ENCODE measurements at places on chromosomes 4 and X. TPM values are rescaled to one million over a fixed set of nuclear protein-coding genes. Genes with fewer than 3 reads are reported as not detected.

ATP5ME gene
- total RNA-seq, result 167 TPM

EVC2 gene
- 6.3 TPM for total RNA-seq

FAM47A gene
- not detected for total RNA-seq

- no peak overlapping the region for H3K27ac ChIP-seq
- H3K4me1 ChIP-seq, result no peaks in the 10 kb centered on the region
- H3K4me3 ChIP-seq, result no peak overlapping the region
These were observed 201.0 kb downstream of the MAB21L2 start for GRCh38 chr4:150782921-150783320.

SORBS2 gene
- 44.9 TPM for total RNA-seq

- no peaks in the 10 kb centered on the region for H3K36me3 ChIP-seq
- H3K4me1 ChIP-seq, result no peaks in the 10 kb centered on the region
- H3K4me3 ChIP-seq, result peak overlapping the region; percentile 36
- peak; percentile 90 for DNase-seq
These were observed 35.1 kb downstream of the PNMA5 start for GRCh38 chrX:152958524-152959465.

DNA sequence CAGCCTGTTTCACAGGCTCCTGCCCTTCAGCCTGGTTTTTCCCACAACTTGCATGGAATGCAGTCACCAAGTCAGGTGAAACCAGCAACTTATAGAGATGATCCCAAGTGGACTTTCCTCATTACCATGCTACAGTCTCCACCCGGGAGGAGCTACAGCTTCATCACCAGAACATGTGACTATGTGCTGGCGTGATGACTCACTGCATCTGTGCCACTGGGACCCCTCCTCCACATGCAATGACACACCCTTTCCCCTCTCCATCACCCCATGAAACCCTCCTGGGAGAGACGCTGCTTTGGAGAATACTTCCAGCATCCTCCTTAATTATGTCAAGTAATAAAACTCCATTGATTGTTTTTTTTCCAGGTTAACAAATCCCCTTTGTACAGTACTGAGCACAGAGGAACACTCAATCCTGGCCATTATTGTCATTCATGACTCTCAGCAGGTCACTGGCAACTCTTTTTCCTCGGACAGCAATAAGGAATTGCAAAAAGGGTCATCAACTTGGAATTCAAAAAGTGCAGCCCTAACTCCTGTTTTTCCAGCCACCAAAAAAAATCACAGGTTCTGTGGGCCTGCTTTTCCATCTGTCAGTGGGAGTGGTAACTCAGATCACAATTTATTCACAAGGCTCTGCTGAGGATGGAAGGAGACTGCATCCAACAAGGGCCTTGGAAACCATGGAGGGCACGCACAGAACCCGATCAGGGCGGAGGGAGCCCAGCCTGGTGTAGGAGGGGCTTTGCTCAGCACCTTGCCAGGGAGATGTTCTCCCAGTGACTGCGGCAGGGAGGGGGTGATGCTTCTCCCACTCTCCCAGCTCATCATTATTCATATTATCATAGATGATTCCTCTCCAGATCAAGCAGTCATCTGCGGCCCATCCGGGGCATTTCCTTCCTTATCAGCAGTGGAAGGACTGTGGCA is 17.4 kb downstream of the QDPR start:
- peaks cover 47% of the 10 kb centered on the region for H3K36me3 ChIP-seq
- H3K27ac ChIP-seq, result no peak overlapping the region
- DNase-seq, result no peak
- no peak overlapping the region for H3K4me3 ChIP-seq
- no peaks in the 10 kb centered on the region for H3K4me1 ChIP-seq
- H3K27me3 ChIP-seq, result no peaks in the 10 kb centered on the region

- DNase-seq, result no peak
- no peaks in the 10 kb centered on the region for H3K4me1 ChIP-seq
- no peaks in the 10 kb centered on the region for H3K36me3 ChIP-seq
- H3K27me3 ChIP-seq, result no peaks in the 10 kb centered on the region
These were observed 85.7 kb downstream of the APOOL start for GRCh38 chrX:85089321-85089840.

SYTL5 gene
- total RNA-seq, result 0.46 TPM

GAGE13 gene
- not detected for total RNA-seq

- H3K27ac ChIP-seq, result no peak overlapping the region
- no peak overlapping the region for H3K4me3 ChIP-seq
- no peak for DNase-seq
- H3K4me1 ChIP-seq, result no peaks in the 10 kb centered on the region
These were observed 221.5 kb upstream of the FAM241A start for GRCh38 chr4:111923786-111924185.

GRCh38 chr4:20614816-20615215 is 85.4 kb upstream of the PACRGL start:
- H3K27ac ChIP-seq, result no peak overlapping the region
- H3K36me3 ChIP-seq, result no peaks in the 10 kb centered on the region
- no peak for DNase-seq
- peaks cover 17% of the 10 kb centered on the region for H3K4me1 ChIP-seq
- H3K27me3 ChIP-seq, result no peaks in the 10 kb centered on the region

- peak; percentile 88 for DNase-seq
- no peaks in the 10 kb centered on the region for H3K27me3 ChIP-seq
- H3K27ac ChIP-seq, result peak overlapping the region; percentile 86
These were observed 578 bp downstream of the DCUN1D4 start for GRCh38 chr4:51843309-51844152.

OPN1MW gene
- total RNA-seq, result not detected

CLNK gene
- total RNA-seq, result 0.35 TPM

DNA sequence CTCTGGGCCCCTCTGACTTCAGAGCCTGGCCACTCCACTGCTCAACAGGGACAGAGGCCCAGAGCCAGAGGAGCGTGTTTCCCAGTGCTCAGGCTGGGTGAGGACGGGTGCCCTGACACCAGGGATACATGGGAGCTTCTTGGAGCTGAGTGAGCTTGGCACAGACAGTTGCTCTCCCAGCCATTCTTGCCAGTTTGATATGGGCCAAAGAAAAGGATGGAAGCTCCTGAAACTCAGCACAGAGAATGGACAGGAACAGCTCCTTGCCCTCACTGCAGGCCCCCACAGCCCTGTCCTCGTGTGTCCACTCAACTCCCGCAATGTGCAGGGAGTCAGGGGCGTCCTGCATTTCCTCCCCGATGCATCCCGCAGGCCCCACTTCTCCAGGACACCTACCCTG is 38.8 kb downstream of the NSG1 start:
- H3K36me3 ChIP-seq, result peaks cover 51% of the 10 kb centered on the region
- H3K4me1 ChIP-seq, result no peaks in the 10 kb centered on the region
- no peaks in the 10 kb centered on the region for H3K27me3 ChIP-seq
- no peak overlapping the region for H3K27ac ChIP-seq
- no peak for DNase-seq
- no peak overlapping the region for H3K4me3 ChIP-seq
